Activated naive CD4-positive, alpha-beta T cell treated with anti-CD3 and anti-CD28 coated beads, Interleukin-2, amount 50 U/mL, for 16 hours (primary cell): ENCODE measurements at places on chromosomes 12 and 14.

GRCh38 chr14:67820428-67820971 is 921 bp downstream of the RAD51B start:
- no peak for DNase-seq

GRCh38 chr14:92780444-92781232 is 13.5 kb upstream of the GOLGA5 start:
- DNase-seq = no peak

DNA sequence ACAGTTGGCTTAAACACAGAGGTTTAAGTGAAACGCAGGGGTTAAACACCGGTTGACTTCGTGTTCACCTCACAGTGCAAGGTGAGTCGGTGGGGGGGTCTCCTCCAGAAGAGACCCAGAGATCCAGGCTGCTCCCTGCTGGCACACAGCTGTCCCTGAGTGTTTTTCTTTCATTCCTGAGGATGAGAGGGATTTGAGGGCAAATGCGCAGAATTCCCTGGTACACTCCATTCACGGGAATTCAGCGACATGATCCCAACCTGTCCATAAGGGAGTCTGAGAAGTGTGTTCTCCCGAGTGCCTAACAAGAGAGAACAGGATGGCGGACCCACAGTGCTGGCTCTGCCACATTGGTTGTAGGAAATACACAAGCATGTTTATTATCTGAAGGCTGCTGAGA is 107.2 kb upstream of the ESRRB start:
- DNase-seq = no peak

- DNase-seq = no peak
These were observed 64.3 kb downstream of the C2CD5 start for GRCh38 chr12:22480016-22480415.

DNA sequence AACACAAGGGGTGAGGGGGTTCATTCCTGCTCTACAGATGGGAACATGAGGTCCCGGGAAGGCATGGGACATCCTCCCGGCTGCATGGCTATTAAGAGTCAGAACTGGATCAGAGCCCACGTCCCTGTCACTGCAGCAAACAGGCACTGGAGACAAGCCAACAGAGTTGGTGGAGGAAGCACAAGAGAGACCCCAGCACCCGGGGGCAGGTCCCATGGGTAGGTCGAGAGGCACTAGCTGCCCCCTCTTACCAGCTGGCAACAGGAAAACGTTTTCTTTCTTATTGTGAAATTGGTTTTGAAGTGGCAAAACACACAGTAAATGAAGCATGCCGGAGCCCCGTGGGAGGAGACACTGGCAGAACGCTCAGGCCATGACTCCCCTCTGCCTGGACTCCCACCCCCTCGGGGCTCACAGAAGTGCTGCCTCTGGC is 43.6 kb downstream of the SYNE3 start:
- no peak for DNase-seq

GRCh38 chr12:93894391-93895088 is 217.4 kb downstream of the CRADD start:
- DNase-seq = no peak

DNA sequence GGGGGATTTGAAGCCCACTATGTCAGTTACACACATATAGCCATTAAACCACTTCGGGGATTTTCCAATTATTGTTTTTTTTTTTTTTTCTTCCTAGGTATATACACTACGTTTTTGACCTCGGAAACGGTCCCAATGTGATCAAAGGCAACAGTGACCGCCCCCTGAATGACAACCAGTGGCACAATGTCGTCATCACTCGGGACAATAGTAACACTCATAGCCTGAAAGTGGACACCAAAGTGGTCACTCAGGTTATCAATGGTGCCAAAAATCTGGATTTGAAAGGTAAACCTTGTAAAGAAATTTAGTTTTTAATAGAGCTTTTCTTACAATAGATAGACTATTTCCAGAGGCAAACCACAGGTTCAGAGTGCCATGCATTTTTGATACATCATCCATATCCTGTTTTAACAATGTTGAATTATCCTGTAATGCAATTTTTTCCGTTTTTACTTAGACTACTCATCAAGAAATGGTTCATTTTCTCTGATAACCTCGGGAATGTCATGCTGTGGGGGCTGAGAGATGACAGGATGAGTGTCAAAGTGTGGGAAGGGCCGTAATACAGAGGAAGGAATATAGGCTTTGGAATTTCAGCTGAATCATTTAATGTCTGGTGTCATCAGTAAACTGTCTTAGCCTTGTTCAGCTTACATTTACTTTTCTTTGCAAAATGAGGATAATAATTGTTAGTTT is 797.1 kb downstream of the NRXN3 start:
- no peak for DNase-seq

GRCh38 chr14:61385002-61385685 is 63.8 kb downstream of the PRKCH start:
- no peak for DNase-seq

- DNase-seq = no peak
These were observed 171.6 kb downstream of the CALM1 start for GRCh38 chr14:90568405-90568804.

DNA sequence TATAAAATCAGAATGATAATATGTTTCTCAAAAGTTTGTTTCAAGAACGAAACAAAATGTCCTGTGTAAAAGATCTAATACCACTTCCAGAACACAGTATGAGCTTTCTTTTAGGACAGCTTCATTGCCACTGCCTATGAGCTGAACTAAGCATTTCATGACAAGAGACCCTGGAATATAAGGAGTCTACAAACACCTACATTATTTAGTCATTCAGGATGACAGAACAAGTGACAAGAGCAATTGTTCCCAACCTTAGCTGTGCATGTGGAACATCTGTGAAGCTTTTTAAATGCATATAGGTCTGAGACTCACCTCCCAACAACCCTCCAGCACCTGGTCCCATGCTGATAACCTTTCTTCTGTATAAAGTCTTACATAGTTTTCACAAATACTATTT is 103.1 kb upstream of the GARIN6 start:
- no peak for DNase-seq

GRCh38 chr14:21072031-21072473 is 1.9 kb downstream of the ARHGEF40 start:
- DNase-seq = no peak

DNA sequence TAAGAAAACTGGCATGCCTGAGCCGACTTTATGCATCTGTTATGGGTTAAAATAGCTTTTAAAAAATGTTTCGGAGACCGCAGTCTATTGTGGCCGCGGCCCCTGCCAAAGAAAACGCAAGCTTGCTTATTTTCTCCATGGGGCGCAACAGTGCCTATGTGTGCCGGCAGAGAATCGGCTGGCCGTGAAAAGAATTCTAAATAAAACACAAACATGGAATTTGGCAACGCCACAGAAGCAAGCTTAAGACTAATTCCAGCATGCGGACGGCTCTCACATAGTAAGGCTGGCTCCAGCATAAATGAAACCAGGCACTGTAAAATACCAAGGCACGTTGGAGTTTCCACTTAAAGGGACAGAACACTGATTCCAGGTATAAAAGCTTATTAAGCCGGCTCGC is 56.7 kb downstream of the BCL11B start:
- DNase-seq = no peak

DNA sequence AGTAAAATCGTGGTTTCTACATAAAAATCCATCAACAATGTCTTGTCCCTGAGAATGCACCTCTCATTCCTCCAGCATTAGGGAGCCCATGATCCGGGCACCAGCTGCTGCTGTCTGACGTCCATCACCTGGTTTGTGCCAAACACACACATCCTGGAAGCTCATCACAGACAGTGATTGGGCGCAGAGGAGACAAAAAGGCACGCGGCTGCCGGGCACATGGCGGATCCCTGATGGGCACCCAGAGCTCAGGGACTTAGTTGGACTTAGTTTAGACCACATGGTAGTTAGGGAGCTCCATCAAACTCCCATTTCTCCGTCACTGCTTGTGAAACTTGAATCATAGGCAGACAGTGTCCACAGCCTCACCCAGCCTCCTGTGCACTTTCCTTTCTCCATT is 1059.3 kb downstream of the TMEM121 start:
- DNase-seq = no peak

- DNase-seq = no peak
These were observed 159.8 kb downstream of the CACNA1C start for GRCh38 chr12:2212537-2212936.

DNA sequence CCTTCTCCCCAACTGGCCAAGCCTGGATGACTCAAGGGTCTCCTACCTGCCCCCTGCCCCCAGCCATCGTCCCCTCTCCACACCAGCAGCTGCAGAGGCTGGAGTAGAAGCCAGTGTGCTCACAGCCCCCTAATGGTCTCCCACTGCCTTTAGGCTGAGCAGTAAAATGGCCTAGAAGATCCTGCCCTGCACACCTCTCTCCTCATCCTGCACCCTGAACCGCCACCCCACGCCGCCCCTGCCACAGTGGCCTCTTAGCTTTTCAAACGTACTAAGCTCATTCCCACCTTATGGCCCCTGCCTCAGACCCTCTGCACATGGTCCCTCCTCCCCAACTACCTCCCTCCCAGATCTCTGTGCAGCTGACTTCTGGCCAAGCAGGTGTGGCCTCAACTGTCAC is 46.3 kb downstream of the RBM19 start:
- DNase-seq = no peak

DNA sequence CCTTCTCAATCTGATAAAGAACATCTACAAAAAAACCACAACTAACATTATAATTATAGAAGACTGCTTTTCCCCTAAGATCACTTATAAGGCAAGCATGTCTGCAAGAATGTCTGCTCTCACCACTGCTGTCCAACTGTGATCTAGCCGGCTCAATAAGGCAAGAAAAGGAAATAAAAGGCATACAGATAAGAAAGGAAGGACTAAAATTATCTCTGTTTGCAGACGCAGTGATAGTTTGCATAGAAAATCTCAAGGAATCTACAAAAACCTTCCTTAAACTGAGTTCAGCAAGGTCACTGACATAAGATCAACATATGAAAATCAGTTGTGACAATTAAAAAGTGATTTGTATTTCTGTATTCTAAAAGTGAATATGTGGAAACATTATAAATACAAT is 138.0 kb upstream of the EGLN3 start:
- DNase-seq = no peak

DNA sequence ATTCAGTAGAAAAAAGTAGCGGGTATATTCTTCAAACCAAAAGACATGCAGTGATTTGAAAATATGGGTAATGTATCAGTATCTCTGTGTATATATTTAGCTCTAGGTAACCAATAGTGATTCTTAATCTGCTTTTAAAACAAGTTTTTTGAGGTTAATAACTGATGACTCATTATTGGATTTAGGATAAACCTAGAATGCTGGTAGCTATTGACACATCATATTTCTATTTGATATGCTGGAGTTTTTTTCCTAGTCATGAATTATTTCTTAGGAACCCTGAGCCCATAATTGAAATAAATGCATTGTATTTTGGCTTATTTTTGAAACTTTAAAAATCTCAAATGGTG is 15.5 kb downstream of the ARF6 start:
- DNase-seq = no peak

DNA sequence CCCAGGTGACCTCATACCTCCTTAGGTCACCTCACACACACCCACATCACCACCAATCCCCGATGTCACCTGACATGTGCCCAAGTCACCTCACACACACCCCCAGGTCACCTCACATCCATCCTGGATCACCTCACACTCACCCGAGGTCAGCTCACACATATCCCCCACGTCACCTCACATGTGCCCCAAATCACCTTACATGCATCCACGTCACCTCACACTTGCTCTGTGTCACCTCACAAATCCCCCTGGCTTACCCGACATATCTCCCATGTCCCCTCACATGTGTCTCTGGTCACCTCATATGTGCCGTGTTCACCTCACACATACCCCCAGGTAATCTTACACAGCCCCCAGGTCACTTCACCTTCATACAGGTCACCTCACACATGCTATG is 864.6 kb downstream of the TMEM121 start:
- no peak for DNase-seq

GRCh38 chr12:50537538-50537919 is 32.7 kb downstream of the DIP2B start:
- peak; percentile 41 for DNase-seq

DNA sequence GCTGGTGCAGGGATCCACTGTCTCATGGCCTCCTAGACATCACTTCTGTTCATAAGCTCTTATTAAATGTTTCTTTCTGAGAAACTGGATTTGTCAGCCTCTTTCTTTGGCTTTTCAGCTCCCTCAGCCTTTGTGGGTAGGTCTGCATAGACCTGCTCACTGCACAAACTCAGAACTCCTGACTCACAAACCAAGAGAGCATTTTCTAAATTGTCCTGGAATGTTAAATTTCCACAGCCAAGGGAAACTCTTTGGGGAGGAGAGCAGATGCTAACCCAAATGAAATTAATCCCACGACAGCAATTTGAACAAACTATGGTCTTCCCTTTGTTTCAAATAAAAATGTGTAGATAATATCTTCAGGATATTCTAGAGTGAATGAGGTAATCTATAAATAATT is 19.5 kb upstream of the CERS5 start:
- no peak for DNase-seq

GRCh38 chr14:55912344-55912743 is 205.9 kb upstream of the PELI2 start:
- DNase-seq = no peak

DNA sequence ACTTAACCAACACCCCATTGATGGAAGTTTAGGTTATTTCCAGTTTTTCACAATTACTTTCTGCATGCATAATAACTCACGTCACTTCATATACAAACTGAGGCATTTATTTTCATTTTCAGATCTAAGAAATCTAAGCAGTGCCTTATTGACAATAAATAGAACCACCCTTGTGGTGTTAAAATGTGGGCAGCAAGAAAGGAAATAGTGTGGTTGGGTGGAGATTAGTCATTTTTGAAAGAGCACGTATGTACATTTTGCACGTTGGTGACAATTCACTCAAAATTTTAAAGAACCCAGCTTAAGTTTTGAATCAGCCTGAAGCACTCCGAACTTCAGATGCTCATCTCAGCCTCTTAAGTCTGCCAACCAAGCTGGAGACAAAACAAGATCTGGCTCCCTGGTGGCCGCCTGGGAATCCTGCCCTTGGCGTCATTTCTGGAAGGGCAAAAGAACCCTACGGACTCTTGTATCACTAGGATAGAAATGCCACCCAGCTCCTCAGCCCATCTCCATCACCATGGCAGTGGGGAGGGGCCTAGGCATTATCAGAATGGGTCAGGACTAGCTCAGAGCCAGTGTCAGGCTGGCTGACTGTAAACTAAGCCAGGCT is 89.5 kb upstream of the BCL2L14 start:
- peak; percentile 45 for DNase-seq

- no peak for DNase-seq
These were observed 6.1 kb downstream of the NEK9 start for GRCh38 chr14:75120541-75121291.

GRCh38 chr14:37753459-37753858 is 158.0 kb downstream of the TTC6 start:
- no peak for DNase-seq

DNA sequence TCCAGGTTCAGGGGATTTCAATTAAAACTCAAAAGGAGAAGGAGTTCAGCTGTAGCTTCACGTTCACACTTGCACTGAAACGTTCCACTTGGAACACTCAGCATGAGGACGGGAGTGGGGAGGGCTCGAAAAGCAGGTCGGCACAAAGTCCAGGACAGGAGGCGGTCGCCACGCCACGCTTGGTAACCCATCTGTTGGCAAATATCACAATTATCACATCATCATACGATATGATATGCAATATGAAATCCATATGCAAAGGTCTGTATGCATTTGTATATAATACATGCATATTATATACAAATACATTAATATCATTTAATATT is 17.2 kb downstream of the ADGRD1 start:
- no peak for DNase-seq
